ENCODE measurements at places on chromosomes 11 and 22.
A peak's percentile ranks its signal among the peaks of the same experiment; 100 is the strongest.

GRCh38 chr11:133718831-133719230 lies 126.5 kb downstream of the SPATA19 start:
- DNase-seq = no peak

DNA sequence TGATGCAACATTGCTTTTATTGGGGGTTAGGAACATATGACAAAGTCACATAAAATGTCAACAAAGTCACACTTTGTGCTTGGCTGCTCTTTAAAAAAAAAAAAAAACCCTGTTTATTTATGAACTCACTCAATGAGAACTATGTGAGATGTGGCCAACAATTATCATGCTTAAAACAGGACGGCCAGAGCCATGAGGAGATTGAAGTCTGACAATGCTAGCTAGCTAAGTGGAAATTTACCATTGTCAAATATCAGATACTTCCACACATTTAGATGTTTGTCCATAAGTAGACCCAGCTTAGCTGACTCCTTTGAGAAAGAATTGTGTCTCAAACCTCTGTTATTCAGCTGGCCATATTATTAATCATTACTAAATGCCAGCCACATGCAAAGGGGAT lies 26.9 kb downstream of the BLID start:
- no peak for DNase-seq

- DNase-seq = no peak
These were observed 32.3 kb downstream of the ADAMTS15 start for GRCh38 chr11:130480711-130481140.

- no peak for DNase-seq
These were observed 55.1 kb downstream of the NOX4 start for GRCh38 chr11:89436071-89436470.

- peak; percentile 53 for DNase-seq
These were observed 9.5 kb downstream of the MAP4K2 start for GRCh38 chr11:64793271-64794160.

GRCh38 chr11:65770951-65771567 lies 9.7 kb downstream of the AP5B1 start:
- no peak for DNase-seq

DNA sequence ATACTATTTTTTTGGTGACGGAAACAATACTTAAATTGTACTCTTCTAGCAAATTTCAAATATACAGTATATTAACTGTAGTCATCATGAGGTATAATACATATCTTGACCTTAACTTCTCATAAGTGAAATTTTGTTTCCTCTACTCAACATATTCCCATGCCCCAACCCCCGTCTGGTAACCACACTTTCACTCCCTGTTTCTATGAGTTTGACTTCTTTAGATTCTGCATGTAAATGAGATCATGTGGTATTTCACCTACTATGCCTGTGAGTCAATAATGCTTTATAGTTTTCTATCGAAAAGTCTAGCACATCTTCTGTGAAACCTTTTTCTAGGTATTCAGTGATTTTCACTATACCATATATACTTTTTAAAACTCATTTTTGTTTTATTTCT lies 663.2 kb downstream of the CNTN5 start:
- no peak for DNase-seq

DNA sequence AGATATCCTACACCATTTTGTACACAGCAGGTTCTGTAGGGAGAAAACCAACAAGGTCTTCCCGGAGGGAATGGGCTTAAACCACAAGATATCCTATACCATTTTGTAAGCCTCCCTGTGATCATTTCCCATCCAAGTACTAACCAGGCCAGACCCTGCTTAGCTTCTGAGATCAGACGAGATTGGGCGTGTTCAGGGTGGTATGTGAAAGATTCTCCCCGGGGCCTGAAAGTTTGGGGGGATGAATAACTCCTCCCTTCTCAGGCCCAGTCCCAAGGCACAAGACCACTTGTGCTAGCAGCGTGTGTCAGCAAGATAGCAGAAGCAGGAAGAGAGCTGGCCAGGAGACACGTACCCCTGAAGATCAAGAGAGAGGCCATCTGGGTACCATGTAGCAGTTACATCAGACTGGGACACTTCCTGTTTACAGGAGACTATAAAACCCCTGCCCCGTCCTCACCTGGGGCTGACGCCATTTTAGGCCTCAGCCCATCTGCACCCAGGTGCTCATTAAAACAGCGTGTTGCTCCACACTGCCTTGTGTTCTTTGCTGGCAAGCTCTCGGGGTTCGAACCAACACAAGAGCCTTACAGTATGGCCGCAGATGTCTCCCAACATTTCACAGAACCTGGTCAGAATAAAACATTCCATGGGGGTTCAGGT lies 17.3 kb downstream of the MIF start:
- no peak for DNase-seq

GRCh38 chr11:126542334-126543015 lies 187.0 kb downstream of the ST3GAL4 start:
- DNase-seq = no peak

DNA sequence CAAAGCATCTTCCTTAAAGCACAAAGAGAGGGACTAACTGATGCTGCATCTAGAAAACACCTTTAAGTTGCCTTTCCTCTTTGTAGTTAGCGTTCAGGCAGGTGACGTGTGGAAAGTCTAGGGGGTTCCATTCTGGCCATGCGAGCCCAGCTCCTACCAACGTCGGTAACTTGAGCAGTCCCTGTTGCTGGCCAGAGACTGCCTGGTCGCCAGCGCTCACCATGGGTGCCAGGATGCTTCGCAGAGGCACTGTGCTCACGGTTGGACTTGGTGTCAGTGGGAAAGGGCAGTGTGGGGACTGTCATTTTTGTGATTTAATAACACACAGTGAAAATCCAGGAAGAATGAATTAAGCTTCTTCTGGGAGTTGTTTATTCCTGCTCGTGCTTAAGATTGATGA lies 40.6 kb downstream of the PPP2R1B start:
- no peak for DNase-seq

DNA sequence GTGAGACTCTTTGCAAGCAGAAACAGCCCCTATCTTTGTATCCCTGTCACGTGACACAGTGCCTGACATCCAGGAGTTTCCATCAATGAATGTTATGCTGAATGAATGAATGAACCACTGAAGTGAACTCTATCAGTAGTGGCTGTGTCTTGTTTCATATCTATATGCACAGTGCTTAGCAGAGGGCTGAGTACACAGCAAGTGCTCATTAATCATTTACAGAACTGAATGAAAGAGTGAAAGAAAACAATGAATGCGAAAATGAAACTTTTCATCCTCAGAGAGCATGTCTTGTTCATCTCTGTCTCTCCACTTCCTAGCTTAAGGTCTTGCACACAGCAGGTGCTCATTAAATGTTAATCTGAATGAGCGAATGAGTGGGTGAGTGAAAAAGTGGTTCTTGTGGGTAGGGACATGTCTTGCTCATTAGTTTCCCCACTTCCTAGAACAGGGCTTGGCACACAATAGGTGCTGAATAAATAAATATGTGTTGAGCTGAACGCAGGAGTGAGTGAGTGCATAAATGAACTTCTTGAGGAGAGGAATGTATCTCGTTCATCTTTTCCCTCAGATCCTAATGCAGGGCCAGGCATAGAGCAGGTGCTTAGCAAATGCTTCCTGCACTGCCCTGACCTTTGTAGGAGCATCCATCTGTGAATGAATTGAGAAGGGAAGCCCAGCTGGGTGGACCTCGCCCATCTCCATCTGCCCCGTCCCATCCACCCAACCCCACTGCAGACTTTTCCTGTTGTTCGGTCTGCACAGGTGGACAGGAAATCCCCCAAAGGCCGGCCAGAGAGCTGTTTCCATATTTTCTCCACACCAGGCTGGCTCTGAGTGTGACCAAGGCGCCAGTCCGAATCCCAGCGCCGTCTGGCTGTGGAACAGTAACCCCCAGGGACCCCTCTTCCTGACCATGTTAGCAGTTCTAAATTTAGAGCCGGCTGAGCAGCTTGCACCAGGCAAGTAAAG lies 113.4 kb upstream of the CRYBB3 start:
- no peak for DNase-seq

DNA sequence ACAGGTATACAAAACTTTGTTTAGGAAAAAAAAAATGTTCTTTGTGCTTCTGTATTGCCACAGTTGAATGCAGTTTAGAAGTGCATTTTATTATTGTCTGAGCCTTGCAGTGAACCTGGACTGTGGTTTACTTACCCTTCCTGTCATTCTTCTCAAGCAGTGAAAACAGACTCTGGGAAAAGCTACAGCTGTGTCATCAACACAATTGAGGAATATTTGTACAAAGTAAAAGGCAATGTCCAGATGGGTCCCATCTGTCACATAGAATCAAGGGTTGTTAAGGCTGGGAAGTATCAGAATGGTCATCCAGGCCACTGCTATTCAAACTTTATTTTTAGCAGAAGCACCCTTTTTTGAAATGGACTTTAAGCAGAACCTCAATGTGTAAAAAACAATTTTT lies 73.3 kb downstream of the TRIM44 start:
- DNase-seq = no peak

- no peak for DNase-seq
These were observed 27.6 kb downstream of the ART5 start for GRCh38 chr11:3613998-3614741.

GRCh38 chr11:71282581-71283351 lies 30.4 kb upstream of the SHANK2 start:
- no peak for DNase-seq

- DNase-seq = no peak
These were observed 99.6 kb downstream of the FAM181B start for GRCh38 chr11:82634091-82634490.

DNA sequence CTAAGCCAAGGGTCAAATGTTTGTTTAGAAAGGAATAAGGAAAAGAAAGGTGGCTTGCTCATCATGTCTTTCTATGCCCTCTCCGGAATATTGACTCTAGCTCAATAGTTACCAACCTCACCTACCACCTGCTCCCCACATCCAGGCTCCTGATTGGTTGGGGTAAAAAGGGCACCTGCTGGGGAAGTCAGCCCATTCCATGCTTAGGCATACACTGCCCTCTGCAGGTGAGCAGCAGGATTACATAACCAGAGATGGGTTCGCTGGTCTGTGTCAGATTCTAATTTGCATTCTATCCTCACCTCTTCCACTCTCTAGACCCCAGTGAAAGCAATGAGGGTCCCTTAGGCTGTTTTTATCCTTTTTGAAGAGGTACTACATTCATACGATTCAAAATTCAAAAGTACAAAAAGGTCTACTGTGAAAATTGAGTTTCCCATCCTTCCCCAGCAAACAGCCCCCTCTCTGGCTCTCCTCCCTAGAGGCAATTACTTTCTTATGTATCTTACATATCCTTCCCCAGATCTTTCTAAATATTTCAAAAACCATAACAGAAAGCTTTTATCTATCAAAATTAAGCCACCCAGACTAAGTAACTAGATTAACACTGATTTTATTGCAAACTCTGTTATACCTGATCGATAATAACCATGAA lies 98.0 kb upstream of the ASPHD2 start:
- DNase-seq = peak; percentile 74

DNA sequence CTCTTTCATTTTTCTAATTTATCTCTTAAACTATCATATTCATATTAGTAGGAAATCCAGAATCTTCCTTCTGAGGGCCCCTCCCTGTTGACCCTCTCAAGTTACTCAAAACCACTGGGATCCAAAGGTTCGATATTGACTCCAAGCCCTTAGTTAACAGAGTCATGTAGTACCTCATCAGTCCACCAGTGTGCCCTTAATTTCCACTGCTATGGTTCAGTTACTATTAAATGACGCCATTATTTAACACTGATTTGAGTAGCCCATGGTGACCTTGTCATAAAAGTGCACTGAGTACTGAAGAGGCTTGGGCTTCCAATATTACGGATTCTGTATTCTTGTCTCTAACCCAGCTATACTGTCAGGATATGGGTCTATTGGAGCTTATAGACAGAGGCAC lies 91.9 kb upstream of the MS4A8 start:
- DNase-seq = no peak

GRCh38 chr22:23273445-23274145 lies 93.3 kb downstream of the BCR start:
- DNase-seq = no peak

GRCh38 chr11:44305470-44306051 lies 4.4 kb downstream of the ALX4 start:
- peak; percentile 65 for DNase-seq

- no peak for DNase-seq
These were observed 178.4 kb upstream of the MTNR1B start for GRCh38 chr11:92790926-92791616.

- DNase-seq = no peak
These were observed 7.3 kb upstream of the ARAP1 start for GRCh38 chr11:72759468-72759985.

GRCh38 chr11:11312738-11313137 lies 40.3 kb downstream of the CSNK2A3 start:
- no peak for DNase-seq

GRCh38 chr11:32713496-32713895 lies 81.0 kb downstream of the CCDC73 start:
- DNase-seq = no peak

DNA sequence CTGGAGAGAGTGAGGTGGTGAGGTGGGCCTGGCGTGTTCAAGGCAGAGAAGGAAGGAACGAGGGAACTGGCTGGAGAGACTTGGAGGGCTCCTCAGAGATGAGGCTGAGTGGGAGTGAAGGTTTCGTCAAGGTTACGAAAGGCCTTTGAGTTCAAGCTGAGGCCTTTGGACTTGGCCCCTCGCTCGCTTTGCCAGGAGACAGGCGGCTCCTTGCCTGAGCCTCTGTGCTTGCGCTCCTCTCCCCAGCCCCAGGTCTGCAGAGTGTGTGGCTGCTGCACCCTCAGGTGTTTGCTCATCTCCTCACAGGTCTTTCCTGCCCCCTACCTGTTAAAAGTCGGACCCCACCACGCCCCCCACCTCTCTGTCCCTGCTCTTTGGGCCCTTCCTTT lies 91.6 kb downstream of the ATXN10 start:
- no peak for DNase-seq

DNA sequence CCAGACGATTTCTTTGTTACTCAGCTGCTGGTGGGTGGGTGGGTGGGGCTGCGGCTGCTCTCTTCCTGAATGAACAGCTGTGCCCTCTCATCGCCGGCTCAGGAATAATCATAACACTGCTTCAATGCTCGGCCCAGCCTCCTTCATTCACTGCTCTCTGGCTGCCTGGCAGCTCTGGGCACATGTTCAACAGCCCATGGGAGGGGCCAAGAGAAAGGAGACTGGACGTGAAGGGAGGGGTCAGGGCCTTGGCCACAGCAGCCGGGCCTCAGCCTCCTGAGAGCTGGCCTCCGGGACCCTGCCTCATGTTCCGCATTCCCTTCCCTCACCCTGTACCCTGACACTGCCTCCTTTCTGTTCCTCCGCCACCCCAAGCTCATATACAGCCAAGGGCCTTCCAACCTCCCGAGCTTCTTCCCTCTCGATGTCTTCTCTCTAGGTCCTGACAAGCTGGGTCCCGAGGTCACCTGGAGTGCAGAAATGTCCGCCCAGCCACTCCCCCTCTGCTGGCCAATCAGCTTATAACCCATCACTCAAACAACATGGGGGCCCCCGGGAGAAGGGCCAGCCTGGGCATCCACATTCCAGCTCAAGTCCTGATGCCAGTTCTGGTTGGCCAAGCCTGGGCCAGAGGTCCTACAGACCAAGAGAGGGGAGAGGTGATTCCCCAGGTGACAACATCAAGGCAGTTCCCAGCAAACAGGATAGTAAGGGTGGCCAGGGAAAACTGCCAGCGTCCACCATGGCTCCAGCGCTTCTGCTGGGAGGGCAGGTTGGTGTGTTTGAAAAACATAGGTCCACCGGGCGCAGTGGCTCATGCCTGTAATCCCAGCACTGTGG lies 3.2 kb upstream of the CSDC2 start:
- no peak for DNase-seq

GRCh38 chr11:118251858-118252652 lies at the start of gene MPZL3:
TSS of gene MPZL3 (minus strand) at chr11:118252365. CDS start at chr11:118252294, 71 bp downstream.
- DNase-seq = peak; percentile 68

- no peak for DNase-seq
These were observed 113.0 kb downstream of the ADAMTS15 start for GRCh38 chr11:130561441-130561881.

- no peak for DNase-seq
These were observed 131.6 kb downstream of the MN1 start for GRCh38 chr22:27669798-27670599.

Data from natural killer cell treated with Interleukin-12 subunit alpha and Interleukin-12 subunit beta and Interleukin-15 and Interleukin-18, amount 100 ng/mL, for 72 hours (primary cell).